Activated T-helper 17 cell treated with anti-CD3 and anti-CD28 coated beads, Interleukin-2, amount 50 U/mL, for 72 hours (primary cell): ENCODE measurements at places on chromosomes 11 and 22.
A peak's percentile ranks its signal among the peaks of the same experiment; 100 is the strongest.

- no peak for ATAC-seq
Measured at GRCh38 chr11:72768581-72768980, 16.4 kb upstream of the ARAP1 start.

GRCh38 chr22:22156716-22157347 is 87.8 kb upstream of the VPREB1 start:
- peak; percentile 82 for ATAC-seq

DNA sequence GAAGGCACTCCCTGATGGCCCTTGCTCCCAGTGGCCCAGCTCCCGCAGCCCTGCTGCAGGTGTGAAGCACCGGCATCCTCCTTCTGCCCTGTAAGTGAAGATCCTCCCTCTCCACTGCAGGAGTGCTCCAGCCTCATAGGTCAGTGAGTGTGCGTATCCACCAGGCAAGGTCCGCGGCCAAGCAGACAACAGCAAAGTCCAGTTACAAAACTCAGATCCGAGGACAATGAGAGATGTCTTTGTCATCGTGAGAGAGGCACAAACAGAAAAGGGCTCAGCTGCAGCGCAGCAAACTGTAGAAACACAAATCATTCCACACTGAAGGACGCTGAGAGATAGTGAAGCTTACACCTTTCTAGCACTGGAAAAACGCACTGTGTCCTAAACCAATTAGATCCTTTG is 46.1 kb downstream of the MYH9 start:
- no peak for ATAC-seq

DNA sequence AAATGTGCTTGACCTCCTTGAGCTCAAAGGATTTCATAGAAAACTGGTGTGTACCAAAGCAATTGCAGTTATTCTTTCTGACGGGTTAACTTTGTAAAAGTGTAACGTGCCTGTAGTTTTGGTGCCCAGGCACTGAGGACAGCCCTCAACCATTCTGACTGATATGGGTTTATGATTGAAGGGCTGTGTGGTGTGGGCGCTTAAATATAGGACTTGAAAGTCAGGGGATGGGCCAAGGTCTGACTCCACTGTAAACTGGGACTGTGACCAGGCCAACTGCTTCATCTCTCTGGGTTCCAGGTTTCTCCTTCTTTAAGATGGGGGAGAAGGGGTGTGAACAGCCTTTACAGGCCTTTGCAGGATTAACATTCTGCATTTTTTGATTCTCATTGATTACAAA is 191.1 kb upstream of the ARHGAP20 start:
- ATAC-seq = no peak

DNA sequence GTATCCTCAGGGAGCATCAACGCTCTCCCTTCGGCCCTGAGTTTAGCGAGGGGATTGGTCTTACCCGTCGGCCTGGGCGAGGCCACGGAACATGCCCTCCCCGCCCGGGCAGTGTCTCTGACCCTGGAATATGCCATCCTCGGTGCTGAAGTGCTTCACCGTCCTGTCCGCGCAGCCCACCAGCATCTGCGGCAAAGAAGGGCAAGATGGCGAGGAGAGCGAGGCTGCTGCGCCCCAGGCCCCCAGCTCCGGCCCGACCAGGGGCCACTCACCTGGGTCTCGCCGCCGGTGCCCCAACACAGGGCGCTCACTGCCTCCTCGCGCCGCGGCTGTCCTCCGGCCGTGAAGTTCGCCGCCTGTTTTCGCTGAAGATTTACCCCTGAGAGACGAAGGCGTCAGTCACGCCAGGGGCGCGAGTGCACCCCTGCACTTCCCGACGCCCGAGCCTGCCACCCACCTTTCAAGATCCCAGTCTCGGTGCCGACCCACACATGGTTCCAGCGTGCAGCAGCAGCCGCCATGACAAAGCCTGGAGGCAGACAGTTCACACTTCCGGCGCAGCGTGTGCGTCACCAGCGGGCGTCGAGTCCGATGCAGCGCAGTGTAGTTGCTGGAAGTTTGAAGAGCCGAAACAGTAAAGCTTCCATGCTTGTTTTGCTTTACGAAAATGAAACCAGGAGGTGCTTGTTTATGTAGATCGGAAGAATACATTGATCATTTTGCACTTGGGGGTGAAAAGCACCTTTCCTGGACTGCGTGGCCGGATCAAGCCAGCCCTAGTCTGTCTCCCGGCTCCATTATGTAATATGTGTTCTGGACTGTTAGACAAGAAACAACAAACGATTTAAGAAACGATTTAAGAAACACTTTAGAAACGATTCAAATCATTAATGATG is at the start of gene WDR74:
Gene WDR74 (minus strand): TSS at position 541 of the 896 bp plus-strand sequence. CDS start 20 bp downstream, at position 521.
- peak; percentile 56 for ATAC-seq
